ENCODE measurements at places on chromosomes 5 and 9.

- DNase-seq: peak; percentile 74
Measured at GRCh38 chr9:99823681-99824377, 2.1 kb downstream of the NR4A3 start.

GRCh38 chr5:115324021-115324420 lies 27.6 kb upstream of the CCDC112 start:
- no peak for DNase-seq

- no peak for DNase-seq
Measured at GRCh38 chr5:53944981-53945380, 365.4 kb downstream of the ARL15 start.

DNA sequence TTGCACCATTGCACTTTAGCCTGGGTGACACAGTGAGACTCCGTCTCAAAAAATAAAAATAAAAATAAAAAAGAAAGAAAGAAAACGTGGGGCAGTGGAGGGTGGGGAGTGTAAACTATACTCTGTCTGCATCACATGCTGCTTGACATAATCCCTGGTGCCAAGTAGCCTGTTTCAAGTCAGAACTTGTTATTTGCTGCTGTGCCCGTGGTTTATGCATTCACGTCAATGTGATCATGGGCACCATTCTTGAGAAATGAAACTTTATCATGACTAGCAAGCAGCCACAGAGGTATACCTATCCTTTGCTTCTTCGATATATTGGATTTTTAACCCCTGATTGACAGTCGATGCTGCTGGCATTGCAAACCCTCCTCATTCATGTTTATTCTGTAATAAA lies 4.1 kb upstream of the SMU1 start:
- no peak for DNase-seq

DNA sequence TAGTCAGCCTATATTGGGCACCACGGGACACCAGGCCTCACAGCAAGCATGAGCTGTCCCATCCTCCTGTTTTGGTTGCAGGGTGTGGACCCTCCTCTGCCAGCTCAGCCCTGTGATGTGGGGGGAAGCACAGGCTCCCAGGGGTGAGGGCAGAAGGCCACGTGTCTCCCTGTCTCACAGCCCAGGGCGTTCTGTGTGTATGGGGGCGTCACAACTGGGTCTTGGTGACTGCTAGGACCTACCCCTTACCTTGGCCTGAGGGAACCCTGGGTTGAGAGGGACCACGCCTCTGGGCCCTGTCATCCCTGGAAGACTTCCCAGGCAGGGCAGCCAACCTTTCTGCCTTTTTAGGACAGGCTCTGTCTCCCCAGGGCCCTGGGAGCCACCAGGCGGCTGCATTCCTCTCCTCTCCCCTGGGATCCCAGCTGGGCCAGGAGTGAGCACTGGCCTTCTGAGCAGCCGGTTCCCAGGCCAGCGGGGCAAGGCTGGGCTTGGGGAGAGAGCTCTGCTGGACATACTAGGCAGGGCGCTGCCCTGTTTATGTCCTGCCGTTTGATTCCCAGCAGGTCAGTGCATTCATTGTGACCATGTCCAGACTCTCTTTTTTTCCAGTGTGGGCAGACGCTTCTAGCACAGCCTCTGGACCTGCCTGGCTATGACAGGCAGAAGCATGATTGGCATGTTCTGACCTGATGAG lies 97.4 kb downstream of the DAB2IP start:
- DNase-seq: no peak

DNA sequence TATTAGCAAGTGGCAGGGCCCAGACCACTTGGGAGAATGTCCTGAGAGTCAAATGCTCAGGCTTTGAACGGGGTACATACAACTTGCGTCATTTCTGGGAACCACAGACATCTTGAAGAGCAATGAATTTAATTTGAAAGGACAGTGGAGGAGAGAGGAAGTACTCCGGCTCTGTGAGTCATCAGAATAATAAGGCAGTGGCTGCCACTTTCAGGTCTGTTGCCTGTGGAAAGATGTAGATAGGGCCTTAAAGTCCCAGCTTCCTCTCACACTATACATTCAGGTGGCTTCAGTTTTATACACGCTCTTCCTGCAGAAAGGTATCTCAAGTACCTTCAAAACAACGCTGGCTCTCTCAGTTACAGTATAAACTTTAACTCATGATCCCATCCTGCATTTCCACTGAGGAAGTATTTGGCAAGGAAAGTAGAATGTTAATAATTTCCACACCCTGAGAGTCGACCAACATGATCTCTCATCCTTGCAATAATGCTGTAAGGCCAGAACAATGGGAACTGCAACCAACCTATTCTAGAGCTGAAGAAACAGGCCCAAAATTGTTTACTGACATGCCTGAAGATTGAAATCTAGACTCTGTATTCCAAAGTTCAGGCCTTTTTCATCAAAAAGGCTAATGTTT lies 6.8 kb upstream of the PRUNE2 start:
- no peak for DNase-seq

- no peak for DNase-seq
Measured at GRCh38 chr5:55985181-55985580, 9.6 kb downstream of the IL6ST start.

GRCh38 chr5:96022971-96023370 lies 61.3 kb upstream of the ELL2 start:
- no peak for DNase-seq

DNA sequence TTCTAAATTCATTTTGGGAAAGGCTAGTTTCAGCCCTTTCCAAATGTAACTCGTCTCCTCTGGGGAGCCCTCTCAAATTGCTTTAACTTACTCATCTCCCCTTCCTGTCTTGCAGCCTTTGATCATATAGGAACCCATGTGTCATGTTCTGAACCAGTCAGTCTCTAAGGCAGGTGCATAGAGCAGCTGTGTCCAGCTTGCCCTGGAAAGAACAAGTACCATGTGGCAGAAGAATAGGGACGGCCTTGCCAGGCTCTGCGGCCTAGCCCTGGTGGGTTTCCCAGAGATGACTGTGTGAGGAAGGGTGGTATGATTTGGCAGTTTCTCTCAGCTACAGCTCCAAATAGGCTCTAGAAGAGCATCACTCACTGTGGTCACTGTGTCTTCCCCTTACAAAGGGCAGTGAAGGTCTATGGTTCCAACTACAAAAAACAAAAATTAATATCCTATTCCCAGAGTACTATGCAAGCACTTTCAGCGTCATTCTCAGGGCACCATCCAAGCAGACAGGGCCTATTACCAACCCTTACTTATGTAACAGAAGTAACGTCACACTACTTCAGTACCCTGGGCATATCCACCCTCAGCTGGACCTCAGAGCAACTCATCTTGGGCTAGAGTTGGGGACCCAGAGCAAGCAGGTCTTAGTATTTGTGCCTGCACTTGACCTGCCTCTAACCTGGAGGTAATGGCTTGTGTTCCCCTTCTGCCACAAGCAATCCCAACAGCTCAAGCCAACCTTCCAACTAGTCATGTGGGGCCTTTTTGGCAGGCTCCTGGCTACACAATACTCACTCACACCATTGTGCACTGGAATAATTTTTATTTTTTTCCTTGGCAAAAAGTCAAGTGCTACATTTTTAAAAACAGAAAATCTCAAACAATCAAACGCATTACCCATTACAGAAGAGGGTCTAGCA lies 37.2 kb upstream of the UBAP2 start:
- no peak for DNase-seq

- no peak for DNase-seq
Measured at GRCh38 chr5:24073107-24073506, 565.7 kb downstream of the PRDM9 start.

DNA sequence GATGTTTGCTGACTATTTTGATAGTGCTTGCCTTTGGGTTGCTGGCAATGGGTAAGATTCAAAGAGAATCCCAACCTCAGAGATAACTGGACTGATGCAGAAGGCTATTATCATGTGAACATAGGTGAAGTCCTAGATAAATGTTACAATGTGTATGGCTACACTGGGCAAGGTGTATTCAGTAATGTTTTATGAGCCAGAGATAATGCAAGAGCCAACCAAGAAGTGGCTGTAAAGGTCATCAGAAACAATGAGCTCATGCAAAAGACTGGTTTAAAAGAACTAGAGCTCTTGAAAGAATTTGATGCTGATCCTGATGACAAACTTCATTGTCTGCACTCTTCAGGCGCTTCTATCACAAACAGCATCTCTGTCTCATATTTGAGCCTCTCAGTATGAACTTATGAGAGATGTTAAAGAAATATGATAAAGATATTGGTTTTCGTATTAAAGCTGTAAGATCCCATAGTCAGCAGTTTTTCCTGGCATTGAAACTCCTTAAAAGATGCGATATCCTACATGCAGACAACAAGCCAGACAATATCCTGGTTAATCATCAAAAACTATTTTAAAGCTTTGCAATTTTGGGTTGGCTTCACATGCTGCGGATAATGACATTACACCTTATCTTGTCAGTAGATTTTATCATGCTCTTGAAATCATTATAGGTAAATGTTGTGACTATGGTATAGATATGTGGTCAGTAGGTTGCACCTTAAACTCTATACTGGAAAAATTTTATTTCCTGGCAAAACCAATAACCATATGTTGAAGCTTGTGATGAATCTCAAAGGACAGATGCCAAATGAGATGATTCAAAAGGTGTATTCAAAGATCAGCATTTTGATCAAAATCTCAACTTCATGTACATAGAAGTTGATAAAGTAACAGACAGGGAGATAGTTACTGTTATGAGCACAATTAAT lies 41.9 kb upstream of the TNFSF15 start:
- no peak for DNase-seq

DNA sequence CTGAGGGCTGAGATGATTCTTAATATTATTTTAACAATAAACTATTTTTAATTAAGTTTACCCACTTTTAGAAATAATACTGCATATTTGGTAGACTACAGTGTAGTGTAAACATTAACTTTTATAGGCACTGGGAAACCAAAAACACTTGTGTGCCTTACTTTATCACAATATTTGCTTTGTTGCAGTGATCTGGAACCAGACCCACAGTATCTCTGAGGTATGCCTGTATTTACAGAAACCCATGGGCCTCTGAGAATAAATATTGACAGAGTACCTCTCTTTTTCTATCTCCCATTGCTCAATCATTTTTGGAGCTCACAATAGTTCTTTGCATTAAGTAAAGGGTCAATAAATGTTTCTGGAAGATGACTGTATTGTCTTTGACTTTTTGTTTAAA lies 73.3 kb downstream of the SLCO4C1 start:
- DNase-seq: no peak

- DNase-seq: no peak
Measured at GRCh38 chr9:135375001-135375400, 104.6 kb upstream of the PPP1R26 start.

GRCh38 chr5:172478256-172478655 lies 23.9 kb upstream of the SH3PXD2B start:
- DNase-seq: no peak

GRCh38 chr9:134295101-134295745 lies 31.0 kb upstream of the RXRA start:
- no peak for DNase-seq

DNA sequence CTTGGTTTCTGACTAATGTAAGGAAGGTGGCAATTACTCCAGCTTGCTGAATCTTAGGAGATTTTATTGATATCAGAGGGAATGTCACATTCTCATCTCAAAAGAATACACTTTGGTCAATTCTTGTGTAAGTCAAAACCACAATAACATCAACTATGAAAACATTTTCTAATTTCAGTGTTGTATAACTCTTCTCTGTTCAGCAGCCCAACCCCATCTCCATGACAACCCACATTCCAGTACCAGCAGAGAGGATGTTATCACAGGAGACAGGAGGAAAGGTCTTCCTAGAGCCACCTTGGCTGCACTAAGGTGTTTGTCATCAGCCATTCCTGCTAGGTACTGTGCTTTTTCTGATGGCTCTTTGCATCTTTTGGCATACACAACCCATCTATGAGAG lies 529.1 kb upstream of the BRINP1 start:
- no peak for DNase-seq

GRCh38 chr5:34918025-34918424 lies 2.5 kb downstream of the BRIX1 start:
- DNase-seq: no peak

DNA sequence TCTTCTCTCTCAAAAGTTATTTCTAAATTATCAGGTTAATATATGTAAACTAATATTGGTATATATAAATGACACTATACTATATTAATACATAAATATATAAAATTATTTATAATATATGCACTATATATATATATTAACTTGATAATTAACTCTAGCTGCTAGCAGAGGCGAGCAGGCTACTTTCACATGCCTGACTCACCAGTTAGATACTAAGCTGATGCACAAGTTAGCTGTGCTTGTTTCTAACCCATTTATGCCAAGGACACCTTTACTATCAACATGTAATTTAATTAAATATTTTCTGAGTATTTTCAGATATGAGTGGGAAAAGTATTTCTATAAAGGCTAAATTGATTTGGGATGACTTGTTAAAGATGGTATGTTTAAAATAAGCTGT lies 70.1 kb downstream of the TRIO start:
- DNase-seq: no peak

- DNase-seq: no peak
Measured at GRCh38 chr5:143922718-143923117, 110.8 kb downstream of the HMHB1 start.

DNA sequence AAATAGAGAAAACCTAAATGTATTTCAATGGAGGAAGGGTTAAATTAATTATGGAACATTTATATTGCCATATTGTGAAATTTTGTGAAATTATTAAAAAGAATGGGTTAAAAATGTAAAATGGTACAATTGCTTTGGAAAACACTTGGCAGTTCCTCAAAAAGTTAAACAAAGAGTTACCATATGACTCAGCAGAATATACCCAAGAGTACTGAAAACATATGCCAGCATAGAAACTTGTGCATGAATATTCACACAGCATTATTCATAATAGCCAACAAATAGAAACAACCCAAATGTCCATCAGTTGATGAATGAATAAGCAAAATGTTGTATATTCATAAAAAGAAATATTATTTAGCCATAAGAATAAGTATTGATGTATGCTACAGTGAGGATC lies 181.0 kb upstream of the MAST4 start:
- no peak for DNase-seq

DNA sequence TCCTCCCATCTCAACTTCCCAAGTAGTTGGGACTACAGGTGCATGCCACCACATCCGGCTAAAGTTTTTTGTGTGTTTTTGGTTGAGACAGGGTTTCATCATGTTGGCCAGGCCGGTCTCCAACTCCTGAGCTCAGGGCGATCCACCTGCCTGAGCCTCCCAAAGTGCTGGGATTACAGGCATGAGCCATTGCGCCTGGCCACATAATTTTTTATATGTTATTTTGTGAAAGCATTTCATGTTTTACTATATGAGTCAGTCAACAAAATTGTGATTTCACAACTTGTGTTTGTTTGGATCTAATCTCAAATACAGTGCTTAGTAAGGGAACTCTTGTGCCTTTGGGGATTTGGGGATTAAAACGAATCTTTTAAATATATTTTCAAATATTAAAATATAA lies 20.0 kb upstream of the FAM120AOS start:
- no peak for DNase-seq

All from stimulated activated CD8-positive, alpha-beta memory T cell treated with anti-CD3 and anti-CD28 coated beads, Interleukin-12 subunit alpha, Interleukin-12 subunit beta, amount 100 ng/mL, for 4 hours (primary cell).